ENCODE measurements at places on chromosomes 16 and 17. TPM values are rescaled to one million over a fixed set of nuclear protein-coding genes. Genes with fewer than 3 reads are reported as not detected.

GRCh38 chr17:74852237-74853047, 7.2 kb downstream of the GRIN2C start:
- H3K27ac ChIP-seq: no peak overlapping the region
- peaks cover 6% of the 10 kb centered on the region for H3K4me1 ChIP-seq
- DNase-seq: no peak
- no peaks in the 10 kb centered on the region for H3K36me3 ChIP-seq
- H3K4me3 ChIP-seq: no peak overlapping the region

Gene ASB16
- total RNA-seq: 10.8 TPM

Gene ALOX12
- total RNA-seq: 0.17 TPM

DNA sequence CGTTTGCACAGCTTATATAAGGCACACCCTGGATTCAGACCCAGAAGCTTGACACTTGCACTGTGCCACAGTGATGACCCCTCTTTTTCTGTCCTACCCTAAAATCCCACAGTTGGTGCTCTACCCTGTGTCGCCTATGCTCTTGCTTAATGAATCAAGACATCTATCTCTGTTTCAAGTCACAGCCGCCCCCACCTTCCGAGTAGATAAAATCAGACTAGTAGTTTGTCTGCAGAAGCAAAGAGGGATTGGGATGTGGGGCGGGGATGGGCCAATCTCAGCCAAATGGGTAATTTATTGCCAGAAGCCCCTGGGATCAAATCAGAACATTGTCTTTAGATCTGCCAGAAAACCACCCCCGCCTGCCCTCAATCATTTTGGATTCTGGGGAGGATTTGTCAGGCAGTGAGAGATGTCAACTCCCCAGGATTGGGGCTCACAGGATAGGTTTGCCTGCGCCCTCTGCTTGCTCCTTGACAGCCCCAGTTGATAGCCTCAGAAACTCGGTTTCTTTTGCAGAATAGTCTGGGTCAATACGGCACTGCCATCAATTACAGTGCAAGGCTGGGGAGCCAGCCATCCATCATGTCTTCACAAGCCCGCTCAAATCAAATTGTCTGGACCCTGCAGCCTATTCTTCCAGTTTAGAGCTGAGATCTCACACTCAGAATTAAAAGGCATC, 520.8 kb downstream of the GRIN2A start:
- H3K27me3 ChIP-seq: no peaks in the 10 kb centered on the region
- no peak for DNase-seq
- no peak overlapping the region for H3K27ac ChIP-seq
- no peak overlapping the region for H3K4me3 ChIP-seq

GRCh38 chr17:2123375-2124251, 68.7 kb downstream of the HIC1 start:
- peaks cover 9% of the 10 kb centered on the region for H3K36me3 ChIP-seq
- H3K4me1 ChIP-seq: peaks cover 26% of the 10 kb centered on the region
- H3K4me3 ChIP-seq: no peak overlapping the region
- H3K27me3 ChIP-seq: no peaks in the 10 kb centered on the region

Gene SMARCD2
- total RNA-seq: 122 TPM

DNA sequence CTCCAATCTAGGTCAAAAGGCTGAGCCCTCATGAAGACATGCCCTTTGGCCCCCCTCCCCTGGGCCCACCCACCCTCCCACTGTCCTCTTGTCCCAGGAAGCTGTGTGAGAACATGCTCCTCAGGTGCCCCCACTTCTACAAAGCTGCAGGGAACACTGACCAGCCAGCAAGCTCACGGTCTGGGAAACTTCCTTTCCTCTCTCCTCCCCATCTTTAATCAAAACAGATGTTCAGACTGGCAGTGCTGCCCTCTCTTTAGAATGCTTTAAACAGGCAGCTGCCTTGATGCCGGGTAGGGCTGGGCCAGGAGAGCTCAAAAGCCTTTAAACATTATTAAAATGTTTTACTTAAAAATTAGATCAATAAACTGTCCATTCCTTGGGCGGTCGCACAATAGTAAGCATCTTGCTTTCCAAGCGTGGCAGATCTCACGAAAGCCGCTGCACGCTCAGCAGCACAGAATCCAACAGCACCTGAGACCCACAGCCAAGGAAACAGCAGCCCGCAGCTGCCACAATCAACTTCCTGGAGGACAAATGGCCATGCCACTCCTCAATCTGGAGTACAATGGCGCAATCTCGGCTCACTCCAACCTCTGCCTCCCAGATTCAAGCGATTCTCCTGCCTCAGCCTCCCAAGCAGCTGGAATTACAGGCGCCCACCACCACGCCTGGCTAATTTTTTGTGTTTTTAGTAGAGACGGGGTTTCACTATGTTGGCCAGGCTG, 399.2 kb downstream of the SLC39A11 start:
- H3K4me1 ChIP-seq: no peaks in the 10 kb centered on the region
- DNase-seq: no peak
- no peak overlapping the region for H3K27ac ChIP-seq
- no peaks in the 10 kb centered on the region for H3K27me3 ChIP-seq
- H3K36me3 ChIP-seq: no peaks in the 10 kb centered on the region
- H3K4me3 ChIP-seq: no peak overlapping the region

- H3K4me1 ChIP-seq: peaks cover 41% of the 10 kb centered on the region
- peaks cover 58% of the 10 kb centered on the region for H3K27me3 ChIP-seq
- H3K27ac ChIP-seq: no peak within 1 kb of the TSS
These were observed at the start of gene TMEM132E for GRCh38 chr17:34579017-34579946. TMEM132E (plus strand) TSS chr17:34579582; CDS start chr17:34581077, 1,495 bp downstream.

Gene PPP4C
- 43.9 TPM for total RNA-seq

GRCh38 chr17:44636562-44636961, 19.7 kb upstream of the MEIOC start:
- no peaks in the 10 kb centered on the region for H3K27me3 ChIP-seq
- no peak for DNase-seq
- no peaks in the 10 kb centered on the region for H3K4me1 ChIP-seq
- H3K4me3 ChIP-seq: no peak overlapping the region
- H3K27ac ChIP-seq: no peak overlapping the region

All from esophagus muscularis mucosa (tissue), 4 donors.